ENCODE measurements at places on chromosomes 16 and 17.
A peak's percentile ranks its signal among the peaks of the same experiment; 100 is the strongest.

DNA sequence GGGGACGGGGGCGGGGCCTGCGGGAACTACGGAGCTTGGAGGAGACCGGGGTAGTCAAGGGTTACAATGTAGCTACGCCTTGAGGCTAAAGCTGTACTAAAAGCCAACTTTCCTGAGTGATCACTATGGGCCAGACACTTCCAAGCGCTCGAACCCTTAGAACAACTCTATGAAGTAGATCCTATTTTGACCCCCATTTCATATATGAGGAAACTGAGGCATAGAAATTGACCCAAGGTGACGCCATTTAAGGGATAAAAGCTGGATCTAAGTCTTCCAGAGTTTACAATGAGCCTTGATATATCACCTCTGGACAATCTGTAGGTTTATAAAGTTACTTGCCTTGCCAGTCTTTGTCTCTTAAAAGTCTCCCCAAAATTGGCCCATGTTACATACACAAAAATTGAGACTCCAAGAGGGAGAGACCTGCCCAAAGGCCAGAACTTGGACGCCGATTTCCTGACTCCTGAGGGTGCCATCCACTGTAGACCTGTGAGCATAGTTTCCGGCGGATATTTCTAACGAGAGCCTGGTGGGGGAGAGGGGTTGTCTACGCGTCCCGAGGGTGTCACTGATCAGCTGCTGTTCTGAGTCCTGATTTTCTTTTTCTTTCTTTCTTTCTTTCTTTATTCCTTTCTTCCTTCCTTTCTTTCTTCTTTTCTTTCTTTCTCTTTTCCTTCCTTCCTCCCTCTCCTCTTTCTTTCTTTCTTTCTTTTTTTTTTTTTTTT, 555 bp upstream of the NCBP3 start:
- DNase-seq = no peak

- DNase-seq = no peak
These were observed 43.5 kb downstream of the BEAN1 start for GRCh38 chr16:66470556-66470955.

DNA sequence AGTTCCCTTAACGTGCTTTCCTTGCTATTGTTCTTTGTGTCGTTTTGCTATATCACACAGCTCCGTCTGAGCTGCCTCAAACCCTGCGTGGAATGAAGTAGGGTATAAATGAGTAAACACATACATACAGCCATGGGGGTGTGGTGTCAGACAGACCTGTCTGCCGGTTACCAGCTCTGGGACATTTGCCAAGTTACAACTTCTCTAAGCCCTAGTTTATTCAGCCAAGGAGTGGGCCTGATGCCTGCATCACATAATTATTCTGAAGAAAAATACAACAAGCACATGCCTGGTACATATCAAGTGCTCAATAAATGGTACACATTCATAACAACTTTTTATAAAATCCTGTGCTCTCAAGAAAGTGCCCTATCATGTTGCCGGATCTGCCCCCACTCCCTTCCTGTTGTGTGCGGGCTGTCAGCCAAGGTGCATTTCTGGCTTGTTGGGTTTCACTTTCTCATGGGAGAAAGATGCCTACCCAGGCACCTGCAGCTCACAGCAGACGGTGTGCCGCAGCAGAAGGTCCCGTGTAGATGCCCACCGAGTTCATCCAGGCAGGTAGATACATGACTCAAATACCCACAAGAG, 30.5 kb downstream of the SMPD3 start:
- no peak for DNase-seq

- DNase-seq = peak; percentile 57
These were observed 13.1 kb downstream of the RAPGEFL1 start for GRCh38 chr17:40190197-40191021.

DNA sequence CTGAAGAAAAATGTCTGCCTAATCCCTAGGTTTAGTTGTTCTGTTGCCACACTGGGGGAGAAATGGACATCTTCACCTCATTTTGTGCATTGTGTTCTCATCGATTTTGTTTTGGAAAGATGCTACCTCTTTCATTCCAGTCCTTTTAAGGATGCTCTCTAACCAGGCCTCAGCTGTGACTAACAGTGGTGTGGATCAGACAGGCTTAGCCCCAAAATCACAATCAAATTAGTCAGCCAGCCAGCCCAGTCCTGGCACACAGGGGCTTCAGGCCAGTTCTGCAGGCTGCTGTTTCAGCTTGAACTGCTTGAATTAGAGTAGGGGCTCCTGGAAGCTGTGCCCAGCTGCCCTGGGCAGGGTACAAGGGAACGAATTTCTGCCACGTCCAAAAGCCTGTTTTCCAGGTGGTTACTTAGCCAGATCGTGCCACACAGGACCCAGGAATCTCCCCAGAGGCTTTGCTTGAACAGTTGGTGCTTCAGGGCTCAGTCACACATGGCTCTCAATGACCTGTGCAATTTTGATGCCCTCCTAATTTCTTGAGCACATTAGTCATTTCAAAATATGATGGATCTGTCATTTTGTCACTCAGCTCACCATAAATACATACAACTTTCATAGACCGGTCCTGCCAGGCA, 60.7 kb downstream of the CLEC16A start:
- DNase-seq = no peak
